GM12865 (cell line): ENCODE measurements at places on chromosomes 11 and 22.
A peak's percentile ranks its signal among the peaks of the same experiment; 100 is the strongest.

- DNase-seq = no peak
Observed at GRCh38 chr22:39383841-39384625, 15.5 kb upstream of the TAB1 start.

- no peak for DNase-seq
Observed at GRCh38 chr11:590997-591396, 14.7 kb downstream of the PHRF1 start.

GRCh38 chr11:39374963-39375698 lies 2084.3 kb downstream of the LRRC4C start:
- DNase-seq = peak; percentile 18

DNA sequence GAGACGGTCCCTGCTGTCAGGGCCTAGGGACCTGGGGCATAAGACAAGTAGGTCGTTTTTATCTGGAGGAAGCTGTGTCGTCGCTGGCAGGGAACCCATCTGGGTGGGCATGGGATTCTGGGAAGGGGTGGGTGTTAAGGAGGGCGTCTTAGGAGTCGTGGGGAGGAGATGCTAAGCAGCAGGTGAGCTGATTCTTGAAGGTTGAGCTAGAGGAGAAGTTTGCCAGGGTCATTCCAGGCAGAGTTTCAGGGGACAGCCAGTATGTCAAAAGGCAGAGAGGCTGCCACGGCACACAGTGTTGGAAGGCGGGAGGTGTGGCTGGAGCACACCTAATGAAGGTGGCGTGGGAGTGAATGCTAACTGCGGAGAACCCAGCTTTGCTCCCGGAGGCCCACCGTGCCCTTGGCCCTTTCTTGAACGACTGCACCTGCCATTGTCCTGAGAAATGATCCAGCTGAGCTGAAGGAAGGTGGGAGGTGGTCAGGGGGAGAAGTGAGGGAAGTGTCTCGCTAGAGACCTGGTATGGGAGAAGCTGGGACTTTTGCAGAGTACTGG lies 1.3 kb downstream of the FAM118A start:
- no peak for DNase-seq

- DNase-seq = no peak
Observed at GRCh38 chr11:82505379-82505778, 228.3 kb downstream of the FAM181B start.

DNA sequence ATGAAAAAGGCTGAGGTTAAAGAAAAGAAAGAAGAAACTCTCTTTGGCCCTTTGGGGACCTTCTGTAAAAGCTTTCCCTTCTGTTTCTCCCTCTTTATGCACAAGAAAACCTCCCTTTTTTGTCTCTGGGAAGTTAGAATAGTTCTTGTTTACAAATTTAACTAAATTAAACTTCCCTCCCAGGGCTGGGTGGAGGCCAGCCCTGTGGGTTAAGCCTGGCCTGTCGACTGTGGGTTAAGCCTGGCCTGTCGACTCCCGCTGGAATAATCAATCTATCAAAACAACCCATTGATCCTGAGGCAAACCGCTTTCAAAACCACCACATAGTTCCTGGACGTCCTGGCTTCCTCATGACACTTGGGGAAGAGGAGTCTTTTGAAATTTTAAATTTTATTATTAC lies 1.2 kb upstream of the DRG1 start:
- DNase-seq = no peak

DNA sequence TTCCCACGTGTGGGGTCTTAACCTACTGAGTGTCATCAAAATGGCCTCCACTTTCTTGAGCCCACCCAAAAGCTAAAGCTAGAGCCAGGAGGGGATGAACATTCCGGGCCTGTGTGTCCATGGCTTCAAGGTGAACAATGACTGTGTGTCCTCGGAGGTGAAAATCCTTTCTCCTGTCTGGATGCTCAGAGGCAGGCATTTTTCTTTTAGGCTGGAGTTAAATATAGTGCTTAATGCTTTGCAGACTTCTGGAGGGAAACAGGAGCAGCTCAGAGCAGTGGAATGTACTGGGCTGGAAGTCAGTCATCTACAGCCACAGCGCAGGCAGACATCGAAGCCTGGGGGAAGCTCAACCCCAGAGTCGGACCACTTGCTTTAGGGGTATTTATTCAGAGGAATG lies 68.6 kb upstream of the TMEM45B start:
- no peak for DNase-seq

DNA sequence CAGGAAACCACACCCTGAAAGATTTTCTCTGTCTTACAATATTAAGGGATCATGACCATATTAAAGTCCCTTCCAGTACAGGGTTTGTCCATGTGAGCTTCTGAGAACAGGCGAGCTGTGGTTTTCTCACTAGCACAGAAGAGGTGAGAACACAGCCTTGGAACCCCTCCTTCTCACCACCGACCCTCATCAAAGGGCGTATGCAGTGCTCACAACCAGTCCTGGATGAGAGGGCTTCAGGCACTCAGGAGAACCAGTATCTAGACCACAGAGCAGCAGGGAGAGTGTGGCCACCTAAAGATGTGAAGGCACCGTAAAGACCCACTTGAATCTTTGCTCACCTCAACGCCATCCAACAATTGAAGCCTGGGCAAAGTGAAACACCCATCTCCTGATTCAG lies 397.0 kb downstream of the ETS1 start:
- no peak for DNase-seq

- DNase-seq = no peak
Observed at GRCh38 chr22:20904008-20904979, 12.9 kb upstream of the CRKL start.

- peak; percentile 74 for DNase-seq
Observed at GRCh38 chr22:22196018-22196533, 48.5 kb upstream of the VPREB1 start.

GRCh38 chr11:79762279-79762921 lies 321.6 kb upstream of the TENM4 start:
- DNase-seq = no peak

- no peak for DNase-seq
Observed at GRCh38 chr11:17129003-17129402, 51.5 kb upstream of the RPS13 start.

DNA sequence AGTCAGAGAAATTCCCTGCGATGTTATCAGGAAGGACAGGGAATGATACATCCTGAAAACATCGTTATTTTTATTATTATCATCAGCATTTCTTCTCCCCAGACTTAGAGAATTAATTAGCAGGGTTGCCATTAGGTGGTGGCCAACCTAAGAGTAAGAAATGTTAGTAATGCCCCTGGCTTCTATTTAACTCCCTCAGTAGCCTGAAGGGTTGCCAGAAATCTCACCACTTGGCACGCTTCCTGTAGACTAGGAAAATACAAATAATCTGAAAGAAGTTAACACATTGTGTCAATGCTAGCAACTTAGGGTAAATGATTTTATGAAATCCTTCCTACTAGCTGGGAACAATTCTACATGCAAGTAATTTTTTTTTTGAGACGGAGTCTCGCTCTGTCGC lies 45.5 kb downstream of the ENDOD1 start:
- no peak for DNase-seq
